ENCODE measurements at places on chromosomes 12 and 14.

DNA sequence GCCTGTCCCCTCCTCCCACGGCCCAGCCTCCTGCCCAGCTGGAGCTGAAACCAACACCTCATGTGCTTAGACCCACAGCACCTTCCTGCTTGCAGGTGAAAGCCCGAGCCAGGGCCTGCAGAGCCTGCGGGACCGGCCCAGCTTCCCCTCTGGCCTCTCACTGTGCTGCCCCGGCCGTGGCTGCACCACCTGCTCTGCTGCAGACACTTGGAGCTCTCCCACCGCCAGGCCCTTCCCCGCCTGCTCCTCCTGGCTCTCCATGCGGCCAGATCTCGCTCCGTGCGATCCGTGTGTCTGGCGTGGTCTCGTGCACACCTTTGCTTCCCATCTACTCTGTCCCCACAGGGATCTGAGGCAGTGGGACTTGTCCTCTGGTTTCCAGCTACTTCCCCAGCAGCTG lies 72.2 kb upstream of the FBRSL1 start:
- DNase-seq: no peak

GRCh38 chr12:100141666-100141997 lies 1.0 kb downstream of the BLTP3B start:
- DNase-seq: peak; percentile 33

GRCh38 chr14:39492267-39492666 lies 60.0 kb upstream of the FBXO33 start:
- no peak for DNase-seq

GRCh38 chr14:93859957-93860356 lies 67.2 kb upstream of the FAM181A start:
- no peak for DNase-seq

- peak; percentile 77 for DNase-seq
Observed at GRCh38 chr12:48183091-48183875, at the start of gene CCDC184. TSS of gene CCDC184 (plus strand) at chr12:48183644. CDS start at chr12:48184123, 479 bp downstream.

GRCh38 chr12:9333161-9333560 lies 125.0 kb upstream of the PZP start:
- no peak for DNase-seq

DNA sequence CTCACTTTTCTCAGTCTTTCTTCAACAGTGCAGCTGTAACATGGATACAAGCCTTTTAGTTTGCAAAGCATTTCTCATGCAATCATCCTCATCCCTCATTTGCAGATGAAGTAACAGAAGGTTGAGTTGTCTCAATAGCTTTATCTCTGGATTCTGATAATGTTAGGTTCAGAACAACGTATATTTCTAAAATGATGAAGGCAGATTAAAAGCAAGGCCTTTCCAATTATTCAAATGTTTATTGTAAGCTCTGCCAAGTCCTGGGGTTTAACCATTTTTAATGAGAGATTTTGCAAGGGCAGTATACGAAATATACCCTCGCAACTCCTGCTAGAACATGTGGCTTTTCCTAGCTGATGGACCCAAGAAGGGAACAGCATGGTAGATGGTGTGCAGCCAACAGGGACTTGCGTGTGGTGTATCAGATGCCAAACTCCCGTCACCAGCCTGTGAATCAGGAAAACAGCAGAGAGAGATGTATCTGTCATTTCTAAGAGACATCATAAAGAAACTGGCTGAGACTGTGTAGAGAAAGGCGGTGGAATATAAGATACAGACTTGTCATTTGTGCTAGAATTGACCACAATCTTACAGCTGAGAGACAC lies 319.7 kb downstream of the MED13L start:
- DNase-seq: no peak

- peak; percentile 42 for DNase-seq
Observed at GRCh38 chr12:52191841-52192791, at the start of gene KRT80. TSS of gene KRT80 (minus strand) at chr12:52192014. CDS start at chr12:52191902, 112 bp downstream.

GRCh38 chr14:89498878-89499277 lies 81.8 kb upstream of the FOXN3 start:
- no peak for DNase-seq

DNA sequence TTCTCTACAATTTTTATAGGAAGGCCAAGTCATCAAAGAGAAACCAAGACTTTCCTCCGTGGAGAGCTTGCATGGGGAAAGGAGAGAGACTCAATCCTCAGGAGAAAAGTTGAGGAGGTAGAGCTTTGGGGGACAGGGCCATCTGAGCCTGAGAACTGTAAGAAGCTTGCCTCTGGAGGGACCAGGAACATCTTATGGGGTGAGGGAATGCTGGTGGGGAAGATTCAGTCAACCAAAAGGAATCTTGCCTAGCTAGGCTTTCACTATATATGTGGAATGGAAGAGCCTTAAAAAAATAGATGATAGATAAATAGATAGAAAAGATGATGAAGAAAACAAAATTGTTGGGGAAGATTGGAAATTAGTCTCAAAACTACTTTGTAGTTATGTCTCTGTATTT lies 63.5 kb downstream of the DYRK2 start:
- no peak for DNase-seq

DNA sequence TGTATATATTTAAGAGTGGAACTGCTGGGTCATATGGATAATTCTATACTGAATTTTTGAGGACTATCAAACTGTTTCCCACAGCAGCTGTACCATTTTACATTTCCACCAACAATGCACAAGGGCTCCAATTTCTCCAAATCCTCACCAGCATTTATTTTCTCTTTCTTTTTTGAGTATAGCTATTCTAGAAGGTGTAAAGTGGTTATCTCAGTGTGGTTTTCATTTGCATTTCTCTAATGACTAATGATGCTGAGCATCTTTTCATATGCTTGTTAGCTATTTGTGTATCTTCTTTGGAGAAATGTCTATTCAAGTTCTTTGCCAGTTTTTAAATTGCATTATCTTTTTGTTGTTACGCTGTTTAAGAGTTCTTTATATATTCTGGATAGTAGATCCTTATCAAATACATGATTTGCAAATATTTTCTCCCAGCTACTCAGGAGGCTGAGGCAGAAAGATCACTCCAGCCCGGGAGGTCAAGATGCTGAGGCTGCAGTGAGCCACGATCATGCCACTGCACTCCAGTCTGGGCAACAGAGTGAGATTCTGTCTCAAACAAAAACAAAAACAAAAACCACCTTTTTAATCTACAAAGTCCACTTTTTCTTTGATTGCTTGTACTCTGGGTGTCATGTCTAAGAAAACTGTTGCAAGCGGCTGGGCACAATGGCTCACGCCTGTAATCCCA lies 32.8 kb downstream of the GTF2A1 start:
- DNase-seq: no peak

DNA sequence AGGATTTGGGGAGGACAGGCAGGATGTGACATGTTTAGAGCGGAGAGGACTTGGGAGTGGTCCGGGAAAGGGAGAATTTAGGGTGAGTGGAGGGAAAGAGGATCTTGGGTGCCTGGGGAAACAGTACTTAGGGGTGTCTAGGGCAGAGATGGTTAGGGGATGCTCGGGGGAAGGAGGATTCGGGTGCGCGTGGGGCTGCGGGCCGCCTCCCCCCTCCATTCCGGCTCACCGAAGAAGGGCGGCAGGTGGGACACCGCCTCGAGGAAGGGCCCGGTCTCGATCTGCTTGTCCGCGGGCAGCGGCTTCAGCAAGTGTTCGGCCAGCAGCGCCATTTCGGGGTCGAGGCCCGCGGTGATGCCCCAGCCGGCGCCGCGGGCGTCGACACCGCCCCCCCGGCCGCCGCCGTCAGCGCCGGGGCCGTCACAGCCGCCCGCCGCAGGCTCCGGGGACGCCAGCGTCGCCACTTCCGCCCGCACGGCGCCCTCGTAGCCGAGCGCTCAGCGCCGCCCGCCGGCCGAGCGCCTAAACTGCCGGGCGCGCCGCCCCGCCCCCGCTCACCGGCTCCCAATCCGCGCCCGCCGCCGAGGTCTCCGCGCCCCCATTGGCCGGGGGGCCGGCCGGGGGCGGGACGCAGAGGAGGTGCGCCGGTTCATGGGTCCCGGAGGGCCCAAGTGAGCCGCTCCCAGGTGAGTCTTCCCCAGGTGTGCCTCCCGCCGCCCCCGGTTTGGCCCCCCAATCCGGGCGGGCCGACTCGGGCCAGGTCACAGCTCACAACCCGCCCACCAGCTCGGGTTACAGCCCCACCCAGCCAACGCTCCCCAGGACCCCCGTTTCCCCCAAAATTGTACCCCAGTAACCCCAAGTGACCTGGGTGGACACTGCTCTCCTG lies at the start of gene GLTP:
Gene GLTP, minus strand, starts transcription at position 499 of the 889 bp plus-strand sequence. Its CDS starts 167 bp downstream, at position 332.
- peak; percentile 92 for DNase-seq

DNA sequence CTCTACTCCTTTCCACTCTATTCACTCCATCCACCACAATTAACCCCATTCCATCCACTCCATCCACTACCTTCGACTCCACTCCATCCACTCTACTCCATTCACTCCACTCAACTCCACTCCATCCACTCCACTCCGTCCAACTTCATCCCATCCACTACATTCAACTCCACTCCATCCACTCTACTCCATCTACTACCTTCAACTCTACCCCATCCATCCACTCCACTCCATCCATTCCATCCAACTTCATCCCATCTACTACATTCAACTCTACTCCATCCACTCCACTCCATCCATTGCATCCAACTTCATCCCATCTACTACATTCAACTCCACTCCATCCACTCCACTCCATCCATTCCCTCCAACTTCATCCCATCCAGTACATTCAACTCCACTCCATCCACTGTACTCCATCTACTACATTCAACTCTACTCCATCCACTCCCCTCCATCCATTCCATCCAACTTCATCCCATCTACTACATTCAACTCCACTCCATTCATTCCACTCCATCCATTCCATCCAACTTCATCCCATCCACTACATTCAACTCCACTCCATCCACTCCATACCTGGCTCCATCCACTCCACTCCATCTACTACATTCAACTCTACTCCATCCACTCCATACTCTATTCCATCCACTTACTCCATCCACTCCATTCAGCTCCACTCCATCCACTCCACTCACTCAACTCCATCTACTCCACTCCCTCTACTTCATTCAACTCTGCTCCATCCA lies 16.4 kb downstream of the HNF1A start:
- DNase-seq: no peak

DNA sequence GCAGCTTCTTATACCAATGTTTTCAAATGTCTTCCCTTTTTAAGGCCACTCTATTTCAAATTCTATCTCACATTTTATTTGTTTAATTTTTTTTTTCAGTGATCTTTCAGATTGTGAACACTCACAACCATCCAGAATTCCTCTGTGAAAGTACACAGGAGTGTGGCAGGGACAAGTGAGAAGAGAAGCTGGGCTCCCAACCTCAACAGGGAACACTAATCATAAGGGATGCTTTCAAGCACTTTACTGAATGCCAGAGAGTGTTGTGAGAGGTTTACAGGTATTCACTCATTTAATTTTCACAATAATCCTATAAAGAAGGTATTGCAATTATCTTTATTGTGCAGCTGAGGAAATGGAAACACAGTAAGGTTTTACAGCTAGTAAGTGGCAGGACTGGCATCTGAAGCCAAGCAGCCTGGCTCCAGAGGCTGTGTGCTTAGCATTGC lies 60.1 kb upstream of the PYGL start:
- no peak for DNase-seq

DNA sequence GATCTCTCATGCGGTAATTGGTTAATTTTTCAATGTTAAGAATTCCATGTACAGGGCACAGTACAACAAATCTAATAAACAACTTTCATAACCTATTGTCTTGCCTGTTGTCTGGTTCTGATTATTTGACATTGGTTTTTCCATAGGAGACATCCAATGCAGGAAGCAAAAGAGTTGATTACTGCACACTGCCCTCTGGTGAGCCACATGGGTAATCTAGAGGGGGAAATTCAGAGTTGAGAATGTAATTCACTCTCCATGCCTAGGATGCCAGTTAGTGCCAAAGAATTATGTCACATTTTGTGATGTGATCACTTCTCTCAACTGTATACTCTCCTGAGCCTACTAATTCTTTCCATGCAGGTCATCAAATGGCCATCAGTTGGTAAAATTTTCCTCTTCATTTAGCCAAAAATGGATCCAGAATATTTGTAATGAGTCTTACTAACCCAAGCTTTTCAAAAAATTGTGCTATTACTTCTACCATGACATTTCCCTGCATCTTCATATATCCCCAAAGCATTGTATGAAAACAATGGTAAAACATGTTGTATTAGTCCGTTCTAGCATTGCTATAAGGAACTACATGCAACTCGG lies 17.7 kb upstream of the CCDC91 start:
- DNase-seq: no peak

- DNase-seq: no peak
Observed at GRCh38 chr12:88816201-88816600, 235.9 kb upstream of the KITLG start.

DNA sequence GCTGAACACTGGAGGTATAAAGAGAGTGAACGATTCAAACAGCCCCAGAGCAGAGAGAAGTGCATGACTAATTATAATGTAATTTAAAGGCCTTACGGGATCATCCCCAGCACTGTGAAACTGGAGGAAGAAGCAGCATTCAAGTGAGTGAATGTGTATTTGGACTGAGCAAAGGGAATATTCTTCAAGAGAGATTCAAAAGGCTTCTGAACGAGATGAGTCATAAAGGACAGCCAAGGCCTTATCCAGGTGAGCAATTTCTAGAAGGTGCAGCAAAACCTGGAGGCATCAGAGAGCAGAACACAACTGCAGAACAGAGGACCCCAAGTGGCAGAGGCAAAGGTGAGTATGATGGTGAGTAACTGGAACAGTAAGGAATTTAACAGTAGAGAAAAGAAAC lies 127.2 kb downstream of the BCAT1 start:
- peak; percentile 17 for DNase-seq

GRCh38 chr12:113808095-113808951 lies 157.8 kb downstream of the RBM19 start:
- DNase-seq: no peak

Measured in stimulated activated CD4-positive, alpha-beta T cell treated with anti-CD3 and anti-CD28 coated beads, Interleukin-15, amount 100 ng/mL, for 24 hours (primary cell).